ENCODE measurements at places on chromosomes 11 and 22.
A peak's percentile ranks its signal among the peaks of the same experiment; 100 is the strongest.

- peak; percentile 17 for DNase-seq
These were observed 1.0 kb downstream of the RASSF10 start for GRCh38 chr11:13009921-13010748.

DNA sequence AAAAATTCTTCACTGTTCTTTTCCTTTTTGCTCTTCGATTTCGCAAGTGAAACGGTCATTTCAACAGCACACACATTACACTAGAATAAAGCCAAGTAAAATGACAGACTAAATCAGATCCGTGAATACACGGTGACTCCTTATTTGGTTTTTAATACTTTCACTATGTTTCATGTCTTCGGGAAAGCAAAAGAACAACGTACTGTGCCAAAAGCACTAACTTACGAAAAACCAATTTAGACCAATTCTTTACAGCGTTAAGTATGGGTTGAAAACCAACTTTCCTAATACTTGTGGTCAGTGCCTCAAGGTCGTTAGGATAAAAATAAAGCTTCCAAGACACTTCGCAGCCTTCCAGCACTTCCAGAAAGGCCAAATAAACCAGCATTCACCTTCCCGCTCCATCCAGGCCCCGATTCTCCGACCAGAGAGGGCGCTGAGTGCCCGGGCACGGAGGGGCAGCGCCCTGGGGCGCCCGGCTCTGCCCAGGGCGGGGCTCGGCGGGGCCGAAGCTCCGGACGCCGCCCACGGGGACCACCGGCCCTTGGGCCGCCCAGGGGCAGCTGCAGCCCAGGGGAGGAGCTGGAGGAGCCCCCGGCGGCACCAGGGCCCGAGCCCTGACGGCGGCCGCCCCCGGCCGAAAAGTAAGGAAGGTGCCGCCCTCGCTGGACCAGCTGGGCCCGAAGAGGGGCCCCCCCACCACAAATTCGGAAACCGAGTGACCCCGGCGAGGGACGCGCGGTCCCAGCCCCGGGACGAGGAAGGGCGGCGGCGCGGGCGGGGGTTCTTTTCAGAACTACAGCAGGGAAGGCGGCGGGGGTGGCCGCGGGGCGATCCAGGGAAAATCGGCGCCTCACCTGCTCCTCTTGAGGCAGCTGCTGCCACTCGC, 499 bp downstream of the ATL3 start:
- peak; percentile 46 for DNase-seq

GRCh38 chr11:35045236-35045820, 93.6 kb upstream of the CD44 start:
- DNase-seq = peak; percentile 89

DNA sequence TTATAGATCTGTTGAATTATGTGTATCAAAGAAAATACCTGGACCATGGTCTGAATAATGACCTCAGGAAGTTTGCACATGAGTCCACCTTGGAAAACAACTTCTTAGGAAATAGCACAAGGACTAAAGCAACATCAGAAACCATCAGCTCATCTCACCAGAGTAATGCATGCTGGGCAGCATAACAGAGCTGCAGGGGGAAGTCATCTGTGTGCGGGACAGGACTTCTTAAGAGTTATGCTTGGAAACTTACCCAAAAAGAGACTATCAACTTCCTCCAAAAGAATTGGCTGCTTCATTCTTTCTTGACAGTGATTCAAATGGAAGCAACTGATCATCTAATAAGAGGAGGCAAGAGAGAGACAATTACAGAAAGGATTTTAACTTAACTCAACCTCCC, 2.5 kb downstream of the OR56B4 start:
- DNase-seq = no peak

GRCh38 chr11:27012234-27012921, 18.5 kb downstream of the FIBIN start:
- no peak for DNase-seq

DNA sequence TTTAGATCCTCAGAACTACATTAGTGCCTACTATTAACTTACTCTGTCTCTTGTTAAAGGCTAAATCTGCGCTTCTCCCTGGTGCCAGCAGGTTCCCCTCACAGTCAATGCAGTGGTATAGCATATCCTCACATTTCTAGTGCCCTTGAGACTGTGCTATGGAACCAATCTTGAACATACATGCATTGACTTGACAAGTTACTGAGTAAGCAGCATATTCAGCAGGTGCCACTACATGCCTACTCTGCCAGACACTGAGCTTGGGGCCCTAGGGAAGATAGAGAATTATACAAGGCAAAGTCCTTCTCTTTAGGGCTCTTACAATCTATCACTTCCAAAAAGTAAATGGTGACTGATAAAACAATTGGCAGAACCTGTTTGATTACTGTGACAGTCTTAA, 3.2 kb downstream of the FUT4 start:
- DNase-seq = no peak
